Stimulated activated naive CD4-positive, alpha-beta T cell treated with Interleukin-2 at 50 U/mL for 16 hours (primary cell): ENCODE measurements at places on chromosomes 2 and 18.
A peak's percentile ranks its signal among the peaks of the same experiment; 100 is the strongest.

GRCh38 chr2:130391058-130391871 is 35.4 kb downstream of the PTPN18 start:
- peak; percentile 73 for DNase-seq

- no peak for DNase-seq
These were observed 591.4 kb downstream of the ADCYAP1 start for GRCh38 chr18:1496096-1496495.

- no peak for DNase-seq
These were observed 134.7 kb downstream of the MCFD2 start for GRCh38 chr2:46780801-46781445.

DNA sequence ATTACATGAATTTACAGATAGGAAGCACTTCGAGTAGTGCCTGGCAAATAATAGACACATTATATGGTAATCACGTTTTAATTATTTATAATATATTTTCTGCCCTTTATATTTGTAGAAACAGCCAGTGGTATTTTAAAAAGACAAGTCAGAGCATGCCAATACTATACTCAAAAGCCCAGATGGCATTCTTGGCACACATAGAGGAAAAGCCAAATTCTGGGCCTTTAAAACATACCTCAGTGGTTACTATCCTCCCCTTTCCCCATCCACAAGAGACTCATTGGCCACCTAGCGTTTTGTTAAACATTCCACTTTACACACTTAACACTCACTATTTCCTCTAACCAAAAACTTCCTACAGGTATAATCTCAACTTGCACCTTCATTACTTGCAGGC is 63.3 kb upstream of the ZNF804A start:
- no peak for DNase-seq

DNA sequence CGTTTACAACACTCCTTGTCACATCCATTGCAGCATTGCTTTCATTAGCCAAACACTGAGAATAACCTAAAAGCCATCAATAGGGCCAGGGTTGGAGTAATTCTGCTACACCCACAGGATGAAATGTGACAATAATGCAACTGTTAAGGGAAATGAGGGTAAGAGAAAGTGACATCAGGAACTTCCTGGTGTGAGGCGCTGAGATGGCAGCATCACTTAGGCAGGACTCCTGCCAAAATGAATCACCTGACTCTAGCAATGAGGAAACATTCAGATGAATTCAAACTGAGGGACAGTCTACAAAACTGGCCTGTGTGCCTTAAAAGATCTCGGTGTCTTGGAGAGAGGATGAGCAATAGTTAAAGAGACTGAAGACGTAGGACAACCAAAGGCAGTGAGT is 115.6 kb upstream of the AGAP1 start:
- no peak for DNase-seq

- no peak for DNase-seq
These were observed 895 bp downstream of the DQX1 start for GRCh38 chr2:74524955-74525716.

GRCh38 chr2:29059624-29060023 is 14.7 kb downstream of the PCARE start:
- no peak for DNase-seq

GRCh38 chr2:595831-596592 is 81.2 kb downstream of the TMEM18 start:
- no peak for DNase-seq

DNA sequence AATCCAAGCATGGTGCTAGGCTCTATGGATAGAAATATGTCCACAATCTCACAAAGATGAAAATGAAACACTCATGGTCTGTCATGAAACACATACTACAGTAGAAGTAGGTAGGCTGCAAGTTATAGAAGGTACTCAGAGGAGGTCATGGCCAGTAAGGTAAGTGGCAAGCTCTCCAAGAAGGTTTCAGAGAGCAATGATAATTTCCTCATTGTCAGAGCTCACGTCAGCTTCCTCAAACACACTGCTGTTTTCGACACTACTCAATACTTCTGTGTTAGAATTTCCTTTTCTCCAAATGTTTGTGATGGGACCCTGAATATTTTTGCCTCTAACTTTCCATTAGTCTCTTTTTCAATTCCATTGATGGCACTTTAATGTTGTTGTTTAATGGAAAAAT is 25.5 kb downstream of the CCDC141 start:
- no peak for DNase-seq

GRCh38 chr2:179051250-179051649 is 1.3 kb upstream of the CCDC141 start:
- DNase-seq: no peak

- DNase-seq: no peak
These were observed 19.7 kb upstream of the IL18R1 start for GRCh38 chr2:102335871-102336366.

GRCh38 chr2:125745514-125745913 is 910.4 kb upstream of the GYPC start:
- no peak for DNase-seq

GRCh38 chr2:166773308-166773949 is 114.9 kb upstream of the XIRP2 start:
- DNase-seq: no peak

- no peak for DNase-seq
These were observed 211.8 kb downstream of the GBX2 start for GRCh38 chr2:235956281-235956970.

- DNase-seq: no peak
These were observed 179.4 kb upstream of the CXCR4 start for GRCh38 chr2:136297312-136297711.

GRCh38 chr2:195486987-195487644 is 169.9 kb upstream of the SLC39A10 start:
- no peak for DNase-seq

GRCh38 chr2:17583166-17583565 is 42.7 kb downstream of the VSNL1 start:
- no peak for DNase-seq

- DNase-seq: no peak
These were observed 2.4 kb upstream of the CHST10 start for GRCh38 chr2:100419915-100420314.

- no peak for DNase-seq
These were observed 170.2 kb downstream of the ZNF385B start for GRCh38 chr2:179691235-179691634.

DNA sequence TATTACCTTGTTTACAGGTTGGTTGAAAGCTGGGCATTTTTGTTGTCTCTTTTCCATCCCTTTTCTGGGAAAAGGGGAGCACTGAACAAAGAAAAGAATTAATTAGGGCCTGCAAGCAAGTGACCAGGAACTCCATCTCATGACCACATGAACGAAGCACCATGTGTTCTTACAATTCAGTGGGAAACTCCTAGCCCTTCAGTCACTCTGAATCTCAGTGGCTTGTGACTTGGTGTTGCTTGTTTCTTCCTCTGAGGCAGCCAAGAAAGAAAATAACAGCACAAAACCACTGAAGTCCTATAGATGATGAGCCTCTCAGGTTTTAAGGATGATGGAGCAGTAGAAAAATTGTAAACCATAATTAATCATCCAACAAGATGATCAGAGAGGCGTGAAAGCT is 129.1 kb upstream of the CAB39 start:
- DNase-seq: no peak

DNA sequence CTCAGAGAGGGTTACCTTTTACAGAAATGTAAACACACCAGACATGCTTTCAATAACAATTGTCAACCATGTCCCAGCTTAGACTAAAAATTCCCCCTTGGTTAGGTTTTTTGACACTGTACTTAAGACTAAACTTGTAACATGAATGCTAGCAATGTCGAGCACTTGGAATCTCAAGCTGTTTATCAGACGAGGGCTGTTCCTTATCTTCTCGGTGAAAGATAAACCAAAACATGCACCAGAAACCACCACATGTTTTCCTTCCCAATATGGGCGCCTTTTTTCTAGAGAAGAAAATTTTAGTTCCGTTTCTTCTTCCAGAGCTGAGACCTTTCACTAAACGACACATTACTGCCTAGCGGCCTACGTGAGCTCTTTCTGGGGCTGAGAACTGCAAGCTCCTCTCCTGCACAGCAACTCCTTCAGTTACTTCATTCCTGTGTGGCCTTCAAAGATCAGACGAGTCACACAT is 42.4 kb upstream of the ACKR3 start:
- DNase-seq: no peak
